Activated T-cell treated with anti-CD3 and anti-CD28 coated beads for 1 hour (primary cell): ENCODE measurements at places on chromosomes 12 and 14.

DNA sequence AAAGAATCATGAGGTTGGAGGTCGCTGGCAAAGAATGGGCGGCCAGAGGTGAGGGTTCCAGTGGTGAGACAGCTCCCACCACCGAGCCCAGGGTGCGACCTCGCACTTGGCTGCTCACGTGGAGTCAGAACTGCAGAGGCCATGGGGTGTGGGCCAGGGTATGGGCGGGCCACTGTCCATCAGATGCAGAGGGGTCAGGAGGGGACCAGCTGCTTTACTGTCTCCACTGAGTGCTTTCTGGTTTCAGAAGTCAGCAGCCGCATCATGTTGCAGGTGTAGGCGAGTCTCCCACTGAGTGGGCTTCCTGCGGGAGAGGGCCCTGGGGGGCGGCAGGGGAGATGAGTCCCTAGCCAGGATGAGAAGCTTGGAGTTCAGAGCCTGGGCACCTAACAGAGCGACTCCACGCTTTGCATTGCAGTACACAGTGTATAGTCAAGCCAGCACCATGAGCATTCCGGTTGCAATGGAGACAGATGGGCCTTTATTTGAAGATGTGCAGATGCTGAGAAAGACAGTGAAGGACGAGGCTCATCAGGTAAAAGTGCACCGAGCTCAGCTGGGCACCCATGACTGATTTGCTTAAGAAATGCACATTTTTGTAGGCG, 46.9 kb upstream of the DYNC1H1 start:
- no peak for DNase-seq

DNA sequence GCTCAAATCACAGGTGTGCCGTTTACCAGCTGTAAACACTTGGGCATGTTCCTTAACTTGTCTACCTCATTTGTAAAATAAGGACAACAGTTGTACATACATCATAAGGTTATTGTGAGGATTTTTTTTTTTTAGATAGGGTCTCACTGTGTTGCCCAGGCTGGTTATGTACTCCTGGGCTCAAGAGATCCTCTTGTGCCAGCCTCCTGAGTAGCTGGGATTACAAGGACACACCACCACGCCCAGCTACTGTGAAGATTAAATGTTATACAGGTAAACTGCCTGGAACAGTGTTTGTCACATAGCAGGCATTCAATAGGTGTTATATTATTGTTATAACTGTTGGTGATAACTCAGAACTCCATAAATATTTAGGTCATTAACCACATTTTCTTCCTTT, 12.7 kb downstream of the TMED10 start:
- no peak for DNase-seq

DNA sequence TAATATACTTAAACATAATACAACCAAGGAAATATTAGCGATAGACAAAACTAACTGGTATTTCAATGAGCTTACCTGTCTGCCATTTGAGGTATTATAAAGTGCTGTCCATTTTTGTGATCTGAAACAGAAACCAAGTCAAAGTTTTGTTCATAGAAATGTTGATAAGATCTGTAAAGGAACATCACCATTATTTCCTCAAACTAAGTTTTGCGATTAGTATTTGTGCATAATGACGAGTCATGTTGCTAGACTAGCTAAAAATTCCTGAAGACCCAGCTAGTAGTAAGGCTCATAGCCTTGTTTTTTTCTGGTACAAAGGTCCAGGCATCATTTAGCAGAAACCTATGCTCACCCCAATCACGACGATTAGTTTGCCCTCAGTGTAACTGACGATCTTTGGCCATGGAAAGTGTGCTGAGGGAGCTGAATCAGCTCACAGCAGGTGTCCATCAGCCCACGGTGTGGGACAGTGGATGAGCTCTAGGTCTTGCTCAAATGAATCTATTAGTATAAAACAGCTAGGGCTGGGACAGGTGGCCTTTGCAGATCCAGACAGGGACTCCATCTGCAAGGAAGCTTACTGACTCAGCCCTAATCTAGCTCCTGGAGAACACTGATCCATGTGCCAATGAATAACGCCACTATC, 28.7 kb downstream of the GIT2 start:
- DNase-seq, result no peak

GRCh38 chr12:47268501-47269454, 189.0 kb upstream of the AMIGO2 start:
- DNase-seq, result no peak

- DNase-seq, result no peak
These were observed at the start of gene MEG3 for GRCh38 chr14:100825713-100826331. MEG3 (plus strand) TSS chr14:100826118.

DNA sequence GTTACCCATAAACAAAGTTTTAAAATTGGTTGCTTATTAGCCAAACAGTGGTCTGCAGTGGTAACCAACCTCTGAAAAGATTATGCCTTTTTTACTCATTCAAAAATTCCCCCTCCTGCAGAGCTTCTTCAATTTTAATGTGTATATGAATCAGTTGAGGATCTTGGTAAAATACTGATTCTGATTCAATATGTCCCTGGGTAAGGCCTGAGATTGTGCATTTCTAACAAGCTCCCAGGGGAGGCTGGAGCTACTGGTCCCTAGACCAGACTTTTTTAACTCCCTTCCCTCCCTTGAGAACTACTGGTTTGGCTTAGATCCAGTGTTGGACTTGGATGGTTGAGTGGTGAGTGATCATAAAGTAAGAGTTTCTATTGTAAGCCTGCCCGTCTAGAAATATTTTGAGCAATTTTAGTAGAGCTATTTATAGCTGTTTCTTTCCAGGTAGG, 90.2 kb downstream of the FUT8 start:
- DNase-seq, result no peak

DNA sequence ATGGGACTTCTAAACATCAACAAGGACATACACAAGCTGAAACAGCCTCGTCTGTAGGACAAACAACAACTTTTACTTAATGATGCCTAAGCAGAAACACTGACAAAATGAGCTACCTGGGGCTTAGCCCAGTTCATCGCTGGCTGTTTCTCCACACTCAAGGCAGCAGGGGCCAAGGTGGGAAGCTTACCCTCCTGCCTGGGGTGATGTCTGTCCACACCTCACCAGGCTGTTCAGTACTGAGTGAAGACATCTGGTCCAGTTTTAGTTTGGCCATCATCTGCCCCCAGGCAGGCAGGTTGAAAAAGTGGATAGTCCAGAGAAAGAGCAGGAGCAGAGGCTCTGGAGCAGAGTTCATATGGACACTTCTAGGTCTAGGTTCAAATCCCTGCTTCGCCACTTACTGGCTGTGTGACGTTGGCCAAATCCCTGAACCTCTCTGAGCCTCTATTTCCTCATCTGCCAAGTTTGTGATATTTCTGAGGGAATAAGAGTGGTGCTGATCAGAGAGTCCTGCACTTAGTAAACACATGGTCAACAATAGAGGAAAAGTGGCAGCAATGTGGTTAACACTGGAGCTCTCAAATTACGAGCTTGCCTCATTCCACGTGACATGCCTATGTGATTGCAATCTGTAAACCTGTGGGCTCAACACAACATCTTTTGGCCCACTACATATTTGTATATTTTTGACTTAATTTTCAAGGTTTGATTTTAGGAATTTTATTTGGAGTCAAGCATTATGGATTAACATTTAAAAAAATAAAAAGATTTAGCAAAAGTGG, 720.1 kb upstream of the TMEM132C start:
- no peak for DNase-seq

DNA sequence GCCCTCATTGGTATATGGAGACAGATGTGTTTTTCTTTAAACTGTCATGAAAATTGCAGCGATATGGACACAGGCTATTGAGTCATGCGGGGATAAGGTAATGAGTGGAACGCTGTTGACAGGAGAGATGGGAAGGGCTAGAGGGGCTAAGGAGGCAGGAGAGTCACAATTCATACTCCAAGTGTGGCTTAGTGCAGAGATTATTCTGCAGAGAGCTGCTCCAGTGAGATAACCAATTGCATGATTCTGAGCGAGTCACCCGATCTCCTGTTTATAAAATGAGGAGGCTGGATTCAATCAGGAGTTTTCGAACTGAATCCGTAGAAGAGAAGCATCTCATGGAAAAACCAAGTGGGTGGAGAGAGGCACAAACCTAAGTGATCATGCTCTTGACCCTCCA, 106.4 kb upstream of the PLEKHG7 start:
- no peak for DNase-seq

- no peak for DNase-seq
These were observed 129.8 kb upstream of the FKBP4 start for GRCh38 chr12:2664721-2665577.

- no peak for DNase-seq
These were observed 838.0 kb downstream of the RPS29 start for GRCh38 chr14:48748151-48748675.

GRCh38 chr14:67515386-67516079, 17.6 kb upstream of the PLEKHH1 start:
- DNase-seq, result peak; percentile 23

- no peak for DNase-seq
These were observed 33.5 kb upstream of the EVL start for GRCh38 chr14:100031506-100032281.

GRCh38 chr12:11991604-11992003, 79.1 kb upstream of the BCL2L14 start:
- no peak for DNase-seq

DNA sequence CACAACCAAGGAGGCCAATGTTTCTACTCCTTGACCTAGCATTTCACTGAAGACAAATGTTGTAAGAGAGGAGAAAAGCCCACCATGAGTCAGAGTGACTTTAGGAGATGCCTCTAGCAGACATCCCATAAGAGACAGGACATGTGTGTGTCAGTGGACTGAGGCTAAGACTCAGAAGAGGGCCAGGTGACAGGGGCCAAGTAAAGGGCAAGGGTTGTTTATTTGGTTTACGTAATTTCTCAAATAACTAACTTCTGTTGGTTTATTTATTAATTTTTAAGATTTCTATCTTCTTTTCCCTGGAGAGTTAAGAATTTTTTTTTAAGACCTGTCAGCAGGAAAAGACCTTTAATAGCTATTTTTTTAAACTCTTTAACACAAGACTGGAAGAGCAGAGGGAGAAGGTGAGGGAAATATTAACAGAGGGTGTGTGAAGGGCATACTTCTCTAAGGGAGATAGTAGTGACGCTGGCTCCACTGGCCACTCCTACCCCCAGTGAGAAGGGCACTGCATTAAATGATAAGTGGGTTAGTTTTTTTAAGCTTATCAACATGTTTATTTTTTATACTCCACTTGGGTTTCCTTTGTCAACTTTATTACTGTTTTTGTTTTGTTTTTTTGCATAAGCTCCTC, 3.4 kb downstream of the PNP start:
- DNase-seq, result no peak

DNA sequence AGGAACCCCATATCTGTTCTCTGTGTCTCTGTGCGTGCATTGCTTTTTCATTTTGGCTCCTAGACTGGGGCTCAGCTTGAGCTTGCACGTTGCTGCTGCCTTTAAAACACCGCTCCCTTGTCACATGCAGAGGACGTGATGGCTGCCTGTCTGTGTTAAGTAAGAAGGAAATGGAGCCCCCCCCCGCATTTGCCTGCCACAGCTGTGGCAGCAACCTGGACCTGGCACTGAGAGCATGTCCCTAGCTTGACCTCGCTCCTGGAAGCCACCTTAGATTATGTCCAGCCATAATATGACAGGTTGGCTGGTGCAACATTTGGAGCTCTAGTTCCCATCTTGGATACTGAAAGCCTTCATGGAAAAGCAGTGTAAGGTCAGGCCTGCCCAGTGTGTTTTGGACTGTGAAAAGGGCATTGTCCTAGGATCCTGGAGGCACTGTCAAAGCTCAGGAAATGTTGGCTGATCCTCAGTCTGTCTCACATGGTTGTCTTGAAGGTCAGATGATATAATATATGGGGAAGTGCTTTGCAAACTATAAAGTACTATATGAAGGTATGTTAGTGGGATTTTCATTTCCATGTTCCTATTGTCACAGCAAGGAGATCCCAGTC, 73.8 kb downstream of the PRKCH start:
- DNase-seq, result no peak

DNA sequence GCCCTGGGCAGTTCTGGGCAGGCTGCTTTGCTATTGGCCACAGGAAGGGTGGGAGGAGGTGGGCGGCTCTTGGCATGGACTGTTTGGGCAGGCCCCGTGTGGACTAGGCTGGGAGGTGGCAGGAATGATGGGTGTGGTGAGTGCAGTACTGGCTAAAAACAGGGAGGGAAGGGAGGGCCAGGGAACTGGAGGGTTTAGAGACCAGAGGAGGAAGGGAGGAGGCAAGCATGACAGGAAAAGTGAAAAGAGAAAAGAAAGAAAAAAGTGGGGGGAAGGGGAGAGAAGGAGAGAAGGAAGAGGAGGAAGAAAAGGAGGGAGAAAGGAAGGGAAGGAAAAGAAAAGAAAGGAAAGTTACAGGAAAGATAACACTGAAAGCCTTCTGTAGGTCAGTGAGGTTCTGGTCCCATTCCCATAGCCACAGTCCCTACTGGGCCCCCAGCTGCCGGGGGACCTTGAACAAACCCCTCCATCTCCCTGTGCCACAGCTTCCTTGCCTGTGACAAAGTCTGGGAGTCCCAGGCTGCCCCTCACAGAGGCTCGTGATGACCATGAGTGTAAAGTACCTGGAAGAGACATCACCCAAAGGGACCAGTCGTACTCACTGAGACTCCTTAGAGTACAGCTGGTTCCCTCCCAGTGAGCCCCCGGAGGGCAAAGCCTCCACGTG, 1.1 kb upstream of the C14orf132 start:
- no peak for DNase-seq

- DNase-seq, result no peak
These were observed 314.6 kb downstream of the BCL11B start for GRCh38 chr14:98957211-98958047.

- DNase-seq, result no peak
These were observed 62.4 kb upstream of the PSMC1 start for GRCh38 chr14:90193925-90194324.

DNA sequence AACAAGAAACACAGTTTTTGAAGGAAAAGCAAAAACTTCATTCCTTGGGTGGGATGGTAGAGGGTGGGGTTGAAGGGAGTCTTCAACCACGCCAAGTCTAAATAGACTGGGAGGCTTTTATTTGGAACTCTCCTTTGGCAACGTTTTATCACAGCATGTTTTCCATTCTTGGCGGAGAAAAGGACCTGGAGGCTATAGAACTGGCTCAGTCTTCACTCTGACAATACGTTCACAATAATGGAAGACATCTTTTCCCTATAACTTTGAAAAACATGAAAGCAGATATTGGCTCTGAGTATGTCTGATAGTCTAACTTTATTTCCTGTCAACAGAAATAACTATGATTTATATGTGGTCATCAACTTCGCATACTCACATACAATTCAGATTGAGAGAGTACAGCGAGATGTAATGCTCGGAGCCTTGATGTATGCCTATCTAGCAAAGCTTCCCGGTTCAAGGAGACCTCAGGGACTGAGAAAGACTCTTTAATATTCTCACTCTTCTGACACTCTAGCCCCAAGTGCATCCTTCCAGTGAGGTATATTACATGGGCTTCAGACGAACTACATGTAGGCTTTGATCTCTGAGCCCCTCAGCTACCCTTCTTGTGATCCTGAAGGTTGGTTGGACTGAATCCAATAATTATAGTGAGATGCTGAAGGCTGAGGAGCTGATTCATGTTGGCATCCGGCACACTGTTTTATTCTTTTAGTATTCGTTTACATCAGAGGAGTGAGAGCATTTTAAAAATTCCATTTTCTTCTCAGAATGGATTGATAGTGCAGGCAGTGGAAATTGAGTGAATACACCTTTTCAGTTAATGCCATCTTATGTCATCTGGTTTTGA, 14.0 kb downstream of the TMEM30B start:
- no peak for DNase-seq
